ENCODE measurements at places on chromosomes 5 and 9. TPM values are rescaled to one million over a fixed set of nuclear protein-coding genes. Genes with fewer than 3 reads are reported as not detected.

Gene AJM1
- total RNA-seq: 0.82 TPM

Gene GFPT2
- 16.1 TPM for total RNA-seq

DNA sequence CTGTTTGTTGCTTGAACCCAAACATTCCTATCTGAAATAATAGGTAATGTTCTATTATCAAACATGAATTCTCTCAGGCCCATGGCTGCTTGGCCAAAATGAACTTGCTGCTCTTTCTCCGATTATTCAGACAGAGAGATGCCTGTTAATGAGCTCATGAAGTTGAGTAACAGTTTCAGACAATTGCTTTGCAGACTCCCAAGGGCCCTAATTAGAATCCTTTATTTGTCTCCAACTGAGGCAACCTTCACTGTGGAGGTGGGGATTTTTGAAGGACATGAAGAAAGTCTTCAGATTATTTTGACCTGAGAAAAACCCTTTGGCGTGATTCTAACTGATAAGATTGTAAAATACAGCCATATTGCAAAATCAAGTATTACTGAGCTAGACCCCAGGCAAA lies 466.7 kb downstream of the NFIB start:
- no peak for DNase-seq

GRCh38 chr5:65866837-65867521 lies 59.4 kb upstream of the ERBIN start:
- DNase-seq: no peak

Gene P4HA2
- 35.2 TPM for total RNA-seq

Gene S1PR3
- total RNA-seq: 22.3 TPM

DNA sequence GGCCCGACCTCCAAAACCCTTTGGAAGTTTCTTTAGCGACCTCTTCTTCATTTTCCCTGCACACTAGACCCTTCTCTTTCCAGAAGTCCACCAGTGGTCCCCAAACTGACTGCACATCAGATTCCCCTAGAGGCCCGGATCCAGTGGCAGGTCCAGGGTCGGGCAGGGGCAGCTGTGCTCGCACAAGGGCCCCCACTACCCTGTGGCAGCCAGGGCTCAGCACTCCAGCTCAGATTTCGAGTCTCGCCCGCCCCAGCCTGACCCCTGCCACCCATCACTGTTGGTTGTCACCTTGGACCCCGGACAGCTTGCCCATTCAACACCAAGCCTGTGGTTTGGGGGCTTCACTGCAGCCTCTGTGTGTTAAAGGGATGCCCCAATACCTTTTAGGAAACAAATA lies 7.8 kb upstream of the ZDHHC12 start:
- no peak for DNase-seq

- DNase-seq: peak; percentile 92
These were observed 64.6 kb upstream of the KLF9 start for GRCh38 chr9:70478963-70479641.

DNA sequence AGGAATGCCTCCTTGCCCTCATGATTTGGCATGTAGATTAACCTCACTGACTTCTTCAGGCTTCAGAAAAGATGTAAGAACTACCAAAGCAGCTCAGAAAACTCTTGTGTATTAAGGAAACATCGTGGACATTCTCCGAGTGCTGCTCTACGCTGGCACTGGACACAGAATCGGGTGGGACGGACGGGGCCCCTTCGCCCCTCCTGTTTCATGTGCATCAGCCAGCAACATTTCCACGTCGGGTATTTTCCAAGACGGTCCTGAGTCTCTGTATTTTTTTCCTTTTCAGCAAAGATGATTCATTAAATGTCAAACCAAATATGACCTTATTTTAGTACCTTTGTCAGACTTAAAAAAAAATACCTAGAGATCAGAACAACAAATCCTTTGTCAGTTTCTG lies 583.6 kb downstream of the CCDC171 start:
- DNase-seq: no peak

- DNase-seq: no peak
These were observed 30.8 kb downstream of the C5 start for GRCh38 chr9:121019273-121019672.

- DNase-seq: peak; percentile 25
These were observed 135.0 kb downstream of the HSD17B3 start for GRCh38 chr9:96167011-96167410.

DNA sequence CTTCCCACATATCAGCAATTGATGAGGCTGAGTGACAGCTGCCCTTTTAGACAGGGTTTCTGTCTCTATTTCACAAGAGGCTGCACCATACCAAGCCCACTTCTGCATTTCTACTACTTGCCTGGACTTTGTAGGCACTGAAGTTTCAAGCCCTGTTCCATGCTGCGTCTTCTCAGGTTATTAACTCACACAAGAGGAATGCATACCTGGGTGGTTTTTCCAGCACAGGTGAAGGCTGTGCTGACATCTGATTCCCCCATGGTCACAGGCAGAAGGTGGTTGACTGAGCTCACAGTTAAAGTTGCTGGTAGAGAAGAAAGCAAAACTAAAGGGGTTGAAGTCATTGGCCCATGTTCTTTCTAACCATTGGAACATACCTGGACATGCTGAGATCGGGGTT lies 86.6 kb downstream of the MAMDC2 start:
- DNase-seq: no peak

Gene NME5
- 1.5 TPM for total RNA-seq

GRCh38 chr9:4301296-4301695 lies 1.4 kb upstream of the GLIS3 start:
- no peak for DNase-seq

DNA sequence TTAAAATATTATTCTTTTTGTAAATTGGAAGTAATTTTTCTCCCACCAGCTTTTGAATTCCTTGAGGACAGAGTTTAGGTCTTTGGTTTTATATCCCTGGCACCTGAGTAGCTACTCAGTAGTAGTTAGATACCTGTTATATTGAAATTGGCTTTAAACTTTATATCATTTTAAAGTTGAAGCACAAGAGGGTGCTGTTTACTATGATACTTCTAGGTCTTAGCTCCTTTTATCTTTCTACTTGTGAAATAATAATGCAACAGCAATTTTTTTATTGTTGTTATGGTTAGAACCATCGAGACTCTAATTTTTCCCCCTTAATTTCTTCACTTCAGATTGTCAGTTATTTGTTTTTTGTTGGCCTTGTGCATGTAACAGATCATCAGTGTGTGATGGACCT lies 46.3 kb downstream of the AP3S1 start:
- no peak for DNase-seq

Gene CCDC187
- total RNA-seq: not detected

- no peak for DNase-seq
These were observed 1414.9 kb upstream of the NUDT12 start for GRCh38 chr5:104977529-104977928.

DNA sequence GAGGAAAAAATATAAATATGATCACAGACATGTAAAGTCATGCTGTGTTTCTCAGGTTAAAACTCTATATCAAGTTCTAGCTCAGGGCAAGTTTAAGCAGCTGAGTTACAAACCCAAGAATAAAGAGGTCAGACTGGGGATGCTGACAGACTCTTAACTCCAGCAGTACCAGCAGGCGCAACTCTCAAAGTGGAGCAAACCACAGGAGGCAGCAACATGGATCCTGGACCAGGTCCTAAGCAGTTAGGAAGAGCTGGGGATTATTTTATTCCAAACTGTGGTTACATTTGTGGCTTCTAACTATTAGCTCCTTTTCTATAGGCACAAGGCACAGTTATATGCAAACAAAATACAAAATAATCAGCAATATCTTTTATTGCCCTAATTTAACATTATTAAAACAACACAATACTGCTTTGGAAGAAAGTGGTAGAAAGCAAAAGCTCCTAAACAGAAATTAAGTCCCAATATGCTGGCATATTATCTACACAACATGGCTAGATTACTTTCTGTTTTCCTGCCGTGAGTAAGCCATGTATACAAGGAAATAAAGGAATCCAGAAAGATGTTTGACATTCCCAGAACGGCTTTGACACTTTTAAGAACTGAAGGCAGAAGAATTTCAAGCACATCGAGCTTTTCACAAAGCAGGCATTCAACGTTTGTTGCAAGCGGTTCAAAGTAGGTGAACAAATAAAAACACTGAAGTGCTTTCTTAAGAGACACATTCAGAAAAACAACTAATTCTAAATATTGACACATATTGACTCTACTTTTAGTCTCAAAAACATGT lies 378.8 kb upstream of the ZNF608 start:
- no peak for DNase-seq

GRCh38 chr5:71904852-71905251 lies 185.8 kb downstream of the CARTPT start:
- DNase-seq: no peak

Gene GRXCR2
- total RNA-seq: not detected

Gene ZDHHC11
- 1.8 TPM for total RNA-seq

DNA sequence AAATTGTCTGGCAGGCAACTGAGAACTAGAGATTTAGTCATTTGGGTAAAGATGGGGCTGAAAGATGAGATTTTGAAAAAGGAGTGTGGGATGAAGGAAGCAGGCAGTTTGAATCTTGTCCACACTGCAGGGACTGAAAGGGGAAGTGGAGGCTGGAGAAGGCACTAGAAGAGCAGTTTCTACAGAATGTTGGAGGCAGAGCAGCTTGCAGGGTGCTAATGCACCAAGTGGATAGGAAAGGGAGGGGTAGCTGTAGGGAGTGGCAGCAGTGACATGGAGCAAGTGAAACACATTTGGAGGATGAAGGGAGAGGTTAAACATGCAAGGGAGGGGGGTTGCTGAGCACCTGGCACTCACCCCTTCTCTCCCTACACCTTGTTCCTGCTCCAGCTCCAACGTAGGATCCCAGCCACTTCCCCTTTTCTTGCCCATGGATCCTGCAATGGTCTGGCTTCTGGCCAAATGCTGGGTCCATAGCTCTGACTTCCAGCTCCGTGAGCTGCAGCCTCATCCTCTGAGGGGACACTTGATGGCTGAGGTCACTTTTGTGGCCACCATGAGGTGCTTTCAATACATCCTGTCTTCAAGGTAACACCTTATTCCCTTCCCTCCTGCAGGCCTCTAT lies 30.0 kb upstream of the FGD3 start:
- no peak for DNase-seq

GRCh38 chr5:77806213-77806843 lies 30.2 kb upstream of the TBCA start:
- no peak for DNase-seq

GRCh38 chr5:21142791-21143190 lies 1154.8 kb upstream of the CDH18 start:
- no peak for DNase-seq

GRCh38 chr9:133436681-133437080 lies 14.5 kb downstream of the ADAMTS13 start:
- DNase-seq: no peak

Gene CENPP
- 11.9 TPM for total RNA-seq

All from sigmoid colon (tissue), 7 donors.